ENCODE measurements at places on chromosomes 13 and 19.
A peak's percentile ranks its signal among the peaks of the same experiment; 100 is the strongest.

DNA sequence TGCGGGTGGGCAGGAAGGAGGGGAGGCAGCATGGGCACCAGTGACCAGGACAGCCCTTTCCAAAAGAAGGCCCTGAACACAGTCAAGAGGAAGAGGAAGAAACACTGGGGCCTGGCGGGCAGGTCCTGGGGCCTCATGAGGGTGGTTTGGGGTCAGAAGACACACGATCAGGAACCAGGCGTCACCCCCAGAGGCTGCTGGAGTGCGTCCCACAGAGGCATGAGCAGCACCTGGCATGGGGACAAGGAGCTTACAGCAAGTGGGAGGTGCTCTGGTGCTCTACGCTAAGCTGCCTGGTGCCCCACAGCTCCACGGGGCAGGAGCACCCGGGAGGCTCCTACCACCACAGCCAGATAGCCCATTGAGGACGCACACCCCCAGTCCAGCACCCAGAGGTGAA is 20.0 kb downstream of the ELL start:
- no peak for DNase-seq

DNA sequence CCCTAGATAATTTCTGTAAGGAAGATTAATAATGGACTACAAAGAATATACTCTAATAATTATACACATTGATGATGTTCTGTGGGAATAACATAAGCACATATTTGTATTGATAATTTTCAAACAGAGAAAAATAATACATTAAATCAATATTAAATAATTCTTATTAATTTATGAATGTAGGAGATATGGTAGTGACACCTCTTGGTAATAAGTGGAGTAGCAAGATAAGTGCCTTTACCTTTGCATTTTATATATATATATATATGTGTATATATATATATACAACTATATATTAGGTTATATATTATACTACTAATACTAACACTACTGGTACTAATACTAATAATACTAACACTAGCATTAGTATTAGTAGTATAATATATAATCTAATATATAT is 905.8 kb downstream of the SLITRK1 start:
- no peak for DNase-seq

GRCh38 chr19:55673465-55673864 is 1.6 kb upstream of the EPN1 start:
- DNase-seq, result no peak

DNA sequence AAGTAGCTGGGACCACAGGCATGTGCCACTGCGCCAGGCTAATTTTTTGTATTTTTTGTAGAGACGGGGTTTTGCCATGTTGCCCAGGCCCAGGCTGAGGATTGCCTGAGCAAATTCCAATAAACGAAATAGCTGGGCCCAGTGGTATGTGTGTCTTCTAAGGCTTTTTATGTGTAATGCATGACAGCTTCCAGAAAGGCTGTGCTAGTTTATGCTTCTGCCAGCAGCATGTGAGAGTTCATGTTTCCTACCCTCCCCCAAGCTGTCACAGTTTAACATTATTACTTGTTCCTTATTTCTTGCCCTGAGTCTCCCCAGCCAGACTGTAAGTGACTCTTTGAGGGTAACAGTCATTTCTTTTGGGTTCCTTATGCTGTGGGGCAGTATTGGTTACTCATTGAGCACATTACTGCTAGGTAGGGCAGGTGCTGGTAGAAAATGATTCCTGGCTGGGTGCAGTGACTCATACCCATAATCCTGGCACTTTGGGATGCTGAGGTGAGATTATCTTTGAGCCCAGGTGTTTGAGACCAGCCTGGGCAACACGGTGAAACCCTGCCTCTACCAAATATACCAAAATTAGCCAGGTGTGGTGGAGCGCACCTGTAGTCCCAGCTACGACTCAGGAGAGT is 13.6 kb downstream of the GPATCH1 start:
- no peak for DNase-seq

DNA sequence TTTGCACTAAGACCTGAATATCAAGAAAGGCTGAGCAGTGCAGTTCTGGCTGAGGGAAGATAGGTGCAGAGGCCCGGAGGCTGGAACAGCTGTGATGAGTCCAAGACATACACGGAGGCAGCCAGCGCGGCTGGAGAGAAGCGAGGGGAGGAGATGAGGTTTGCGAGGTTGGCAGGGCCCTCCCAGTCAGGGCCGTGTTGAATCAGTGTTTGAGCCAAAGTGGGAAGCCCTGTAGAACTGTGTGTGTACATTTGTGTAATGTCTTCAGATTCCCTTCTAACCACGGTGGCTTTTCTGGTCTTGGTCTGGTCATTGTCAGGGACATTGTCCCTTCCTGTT is 34.9 kb downstream of the PAK4 start:
- no peak for DNase-seq

DNA sequence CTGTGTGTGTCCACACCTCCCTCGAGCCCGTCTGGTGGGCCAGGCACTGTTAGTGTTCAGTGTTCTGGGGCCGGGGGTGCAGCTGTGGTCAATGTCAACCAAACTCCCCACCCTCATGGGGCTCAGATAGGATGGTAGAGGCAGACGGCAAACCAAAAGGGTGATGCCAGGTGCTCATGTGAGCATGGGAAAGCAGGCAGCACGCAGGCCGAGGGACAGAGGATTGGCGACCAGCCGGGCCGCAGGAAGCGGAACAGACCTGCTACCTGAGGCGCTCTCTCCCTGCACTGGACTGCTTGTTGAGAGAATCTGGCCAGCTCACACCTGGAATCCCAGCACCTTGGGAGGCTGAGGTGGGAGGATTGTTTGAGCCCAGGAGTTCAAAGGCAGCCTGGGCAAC is 29.1 kb downstream of the DHX34 start:
- no peak for DNase-seq

DNA sequence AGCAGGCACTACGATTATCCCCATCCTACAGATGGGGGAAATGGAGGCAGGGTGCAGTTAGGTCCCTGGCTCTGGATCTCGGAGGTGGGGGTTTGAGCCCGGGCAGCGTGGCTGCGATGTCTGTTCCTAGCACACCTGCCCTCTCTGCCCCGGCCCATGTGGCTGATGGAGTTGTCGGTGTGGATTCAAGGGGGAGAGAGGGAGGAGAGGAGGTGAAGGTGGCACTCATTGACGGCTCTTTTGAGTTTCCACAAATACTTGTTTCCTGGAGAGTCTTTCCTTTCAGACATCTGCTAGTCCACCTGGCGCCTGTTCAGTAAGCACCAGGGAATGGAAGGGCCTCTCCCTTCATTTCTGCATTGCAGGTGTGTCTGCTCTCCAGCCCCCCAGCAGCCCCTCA is 69.9 kb downstream of the ARHGEF18 start:
- DNase-seq, result no peak

- DNase-seq, result no peak
These were observed 124.9 kb upstream of the UBL3 start for GRCh38 chr13:29975283-29975682.

- DNase-seq, result no peak
These were observed 13.9 kb downstream of the NLRP12 start for GRCh38 chr19:53810187-53810546.

GRCh38 chr19:2944403-2944774 is 382 bp downstream of the ZNF77 start:
- no peak for DNase-seq

- peak; percentile 81 for DNase-seq
These were observed 40.3 kb upstream of the USPL1 start for GRCh38 chr13:30577401-30577852.

GRCh38 chr19:2208975-2209374 is 27.2 kb downstream of the PLEKHJ1 start:
- DNase-seq, result no peak

- no peak for DNase-seq
These were observed 30.9 kb downstream of the RNASEH2B start for GRCh38 chr13:50940509-50940908.

DNA sequence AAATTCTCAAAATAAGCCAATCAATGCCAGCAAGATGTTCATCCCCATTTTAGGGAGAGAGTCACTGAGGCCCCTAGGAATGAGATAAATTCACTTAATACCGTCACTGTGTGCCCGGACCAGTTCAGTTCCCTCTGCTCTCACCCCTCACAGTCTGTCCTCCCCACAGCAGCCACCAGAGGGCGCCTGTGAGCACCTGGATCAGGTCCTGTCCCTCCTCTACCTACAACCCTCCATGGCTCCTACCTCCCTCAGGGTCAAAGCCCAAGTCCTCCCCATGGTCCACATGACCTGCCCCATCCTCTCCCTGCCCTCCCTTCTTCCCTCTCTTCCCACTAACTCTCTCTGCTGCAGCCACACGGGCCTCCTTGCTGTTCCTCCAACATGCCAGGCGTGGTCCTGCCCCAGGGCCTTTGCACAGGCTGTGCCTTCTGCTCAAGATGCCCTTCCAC is 42.0 kb upstream of the NFIC start:
- DNase-seq, result peak; percentile 63

GRCh38 chr13:99495466-99496183 is 5.6 kb upstream of the TM9SF2 start:
- no peak for DNase-seq

DNA sequence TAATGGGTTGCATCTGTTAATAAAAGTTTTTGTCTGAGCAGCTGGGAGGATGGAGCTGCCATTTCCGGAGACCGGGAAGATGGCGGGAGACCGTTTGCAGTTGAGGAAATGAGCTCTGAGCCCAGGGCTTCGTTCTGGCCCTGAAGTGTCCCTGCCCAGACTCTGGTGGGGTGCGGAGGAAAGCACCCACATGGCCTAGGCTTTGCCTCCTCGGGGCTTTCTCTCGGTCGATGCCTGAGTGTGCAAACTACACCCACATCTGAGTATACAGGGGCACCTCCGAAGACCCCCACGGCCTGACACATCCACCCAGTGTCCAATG is 15.6 kb upstream of the NANOS3 start:
- no peak for DNase-seq

DNA sequence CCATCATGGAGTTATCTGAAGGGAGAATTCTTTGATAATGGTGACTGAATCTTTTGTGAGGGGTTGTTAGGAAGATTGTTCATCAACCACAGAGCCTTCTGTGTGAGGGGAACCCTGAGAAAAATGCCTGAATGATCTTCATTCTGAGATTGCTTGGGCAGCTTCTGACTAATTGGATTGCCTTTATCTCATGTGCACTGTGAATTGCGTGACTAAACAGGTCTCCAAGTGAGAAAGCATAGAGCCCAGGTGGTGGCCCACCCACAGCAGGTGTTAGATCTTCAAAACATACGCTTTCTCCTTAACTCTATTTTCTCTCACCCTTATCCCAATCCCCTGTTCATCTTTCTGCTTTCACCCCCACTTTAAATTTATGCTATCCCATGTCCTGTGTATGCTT is 58.3 kb downstream of the DOCK9 start:
- DNase-seq, result no peak

DNA sequence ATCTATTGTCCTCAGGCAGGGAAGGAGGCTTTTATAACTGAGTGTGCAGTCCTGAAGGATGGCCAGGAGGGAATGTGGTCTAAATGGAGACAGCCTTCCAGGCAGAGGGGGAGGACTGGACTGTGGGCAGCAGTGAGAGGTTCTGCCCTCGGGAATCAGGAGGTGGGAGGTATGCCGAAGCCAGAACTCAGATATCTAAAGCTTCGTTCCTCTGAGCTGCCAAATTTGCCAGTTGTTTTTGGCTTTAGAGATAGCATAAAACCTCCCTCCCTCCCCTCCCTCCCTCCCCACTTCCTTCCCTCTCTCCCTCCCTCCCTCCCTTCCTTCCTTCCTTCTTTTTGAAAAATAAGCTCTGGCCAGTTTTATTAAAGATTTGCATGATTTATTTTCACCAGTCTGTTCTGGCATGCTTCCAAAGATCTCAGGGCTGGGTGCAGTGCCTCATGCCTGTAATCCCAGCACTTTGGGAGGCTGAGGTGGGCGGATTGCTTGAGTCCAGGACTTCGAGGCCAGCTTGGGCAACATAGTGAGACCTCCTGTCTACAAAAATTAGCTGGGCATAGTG is 2.4 kb downstream of the MEDAG start:
- no peak for DNase-seq

GRCh38 chr13:75467040-75467728 is 14.8 kb downstream of the TBC1D4 start:
- no peak for DNase-seq

- DNase-seq, result peak; percentile 88
These were observed 5.7 kb downstream of the SHISA7 start for GRCh38 chr19:55437410-55437809.

GRCh38 chr13:53241891-53242348 is 213.3 kb downstream of the OLFM4 start:
- no peak for DNase-seq

GRCh38 chr13:29964181-29964845 is 113.9 kb upstream of the UBL3 start:
- no peak for DNase-seq

DNA sequence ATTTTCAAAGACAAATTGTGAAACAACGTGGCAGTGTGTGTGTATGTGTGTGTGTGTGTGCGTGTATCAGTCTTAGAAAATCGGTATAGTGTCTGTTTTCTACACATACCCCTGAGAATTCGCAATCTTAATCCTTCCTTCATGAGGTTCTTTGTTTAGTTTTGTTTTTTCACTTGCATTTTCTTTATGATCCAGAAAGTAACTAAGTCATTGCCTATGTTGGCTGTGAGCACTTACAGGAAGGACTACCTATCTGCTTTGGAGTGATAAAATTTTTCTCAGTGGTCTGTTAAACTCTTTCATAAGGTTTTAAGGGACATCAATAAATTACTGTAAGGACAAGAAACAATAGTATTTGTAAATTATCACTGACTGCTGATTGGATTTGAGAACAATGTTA is 1587.1 kb downstream of the PCDH9 start:
- no peak for DNase-seq

DNA sequence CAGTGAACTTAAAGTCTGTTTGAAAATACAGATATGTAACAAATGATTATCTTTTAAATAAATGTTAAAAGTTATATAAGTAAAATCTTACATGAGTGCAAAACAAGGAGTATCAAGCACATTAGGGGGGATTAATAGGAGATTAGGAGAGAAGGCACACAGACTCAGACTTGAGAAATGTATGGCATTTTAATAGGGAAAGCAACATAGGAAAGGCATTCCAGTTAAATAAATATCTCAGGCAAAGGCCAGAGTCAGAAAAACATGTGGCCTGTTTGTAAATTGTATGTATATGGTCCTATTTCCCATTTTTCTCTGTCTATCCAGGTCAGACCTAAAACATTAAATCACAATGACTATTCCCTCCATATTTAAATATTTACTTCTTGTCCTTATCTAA is 462.7 kb downstream of the GPC6 start:
- no peak for DNase-seq

GRCh38 chr13:80577926-80578670 is 237.2 kb upstream of the SPRY2 start:
- no peak for DNase-seq

DNA sequence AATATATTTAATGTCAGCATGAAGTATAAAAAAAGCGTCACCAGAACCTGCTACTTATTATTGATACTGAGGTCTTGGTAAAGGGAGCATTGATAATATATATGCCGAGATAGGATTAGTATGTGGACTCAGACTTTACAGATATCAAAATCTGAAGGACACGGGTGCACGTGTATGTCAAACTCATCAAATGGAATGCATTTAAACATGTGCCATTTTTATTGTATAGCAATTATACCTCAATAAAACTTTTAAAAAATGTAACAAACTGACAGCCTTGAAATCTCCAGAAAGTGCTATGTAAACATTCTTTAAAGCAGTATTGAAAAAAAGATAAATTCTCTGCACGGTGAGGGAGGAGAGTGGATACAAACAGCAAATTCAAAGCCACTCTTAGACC is 157.9 kb downstream of the RNF17 start:
- DNase-seq, result no peak

- DNase-seq, result peak; percentile 18
These were observed 79.9 kb upstream of the GPC6 start for GRCh38 chr13:93146584-93147297.
